ENCODE measurements at places on chromosomes 2 and 18. TPM values are rescaled to one million over a fixed set of nuclear protein-coding genes. Genes with fewer than 3 reads are reported as not detected.

DNA sequence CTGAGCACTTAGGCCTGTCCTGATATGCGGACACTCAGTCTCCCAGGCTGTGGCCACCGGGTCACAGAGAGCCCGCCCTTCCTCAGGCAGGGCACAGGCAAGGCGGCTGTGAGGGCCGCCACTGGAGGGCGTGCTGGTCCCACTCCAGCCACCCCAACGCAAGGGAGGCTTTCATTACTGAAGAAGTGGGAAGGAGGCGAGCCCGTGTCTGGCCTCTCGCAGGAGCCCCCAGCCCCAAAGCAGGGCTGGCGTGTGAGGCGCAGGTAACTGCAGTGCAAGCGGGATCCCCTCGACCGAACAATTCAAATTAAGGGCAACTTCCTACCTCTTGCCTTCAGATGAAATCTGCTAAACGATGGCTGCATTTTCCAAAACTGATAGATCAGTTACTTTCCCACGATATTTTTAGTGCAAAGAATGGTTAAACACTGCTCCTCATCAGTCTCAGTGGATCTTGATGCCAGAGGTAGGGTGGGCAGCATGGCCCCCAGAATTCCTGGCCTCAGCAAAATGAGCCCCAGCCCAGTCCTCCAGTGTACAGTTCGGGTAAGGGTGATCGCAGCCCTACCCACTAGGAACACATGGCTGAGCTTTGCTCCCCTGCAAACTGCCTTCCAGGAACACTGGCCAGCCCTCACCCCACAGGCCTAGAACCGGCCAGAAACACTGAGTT, 97.2 kb downstream of the SEPTIN10 start:
- peaks cover 11% of the 10 kb centered on the region for H3K27me3 ChIP-seq
- no peaks in the 10 kb centered on the region for H3K36me3 ChIP-seq
- peaks cover 20% of the 10 kb centered on the region for H3K4me1 ChIP-seq
- H3K27ac ChIP-seq = no peak overlapping the region
- H3K4me3 ChIP-seq = no peak overlapping the region

DNA sequence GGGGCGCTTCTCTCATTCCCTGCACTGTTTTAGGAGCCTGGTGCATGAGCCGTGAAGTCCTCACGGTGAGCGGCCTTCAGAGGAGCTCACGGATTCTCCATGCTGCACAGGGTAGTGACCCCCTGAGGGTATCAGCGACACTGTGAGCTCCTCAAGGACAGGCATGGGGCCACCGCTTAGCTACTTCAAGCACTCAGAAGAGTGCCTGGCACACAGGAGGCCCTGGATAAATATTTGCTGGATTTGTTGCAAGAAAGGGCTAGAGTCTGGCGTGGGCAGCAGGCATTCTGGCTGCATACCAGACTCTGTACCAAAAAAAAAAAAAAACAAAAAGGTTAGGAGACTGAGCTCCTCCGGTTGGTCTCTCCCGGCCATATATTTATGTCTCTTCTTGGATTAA, 5.7 kb upstream of the MBP start:
- H3K4me1 ChIP-seq = peaks cover 54% of the 10 kb centered on the region
- peaks cover 22% of the 10 kb centered on the region for H3K36me3 ChIP-seq
- no peaks in the 10 kb centered on the region for H3K27me3 ChIP-seq
- H3K27ac ChIP-seq = no peak overlapping the region
- H3K4me3 ChIP-seq = no peak overlapping the region

DNA sequence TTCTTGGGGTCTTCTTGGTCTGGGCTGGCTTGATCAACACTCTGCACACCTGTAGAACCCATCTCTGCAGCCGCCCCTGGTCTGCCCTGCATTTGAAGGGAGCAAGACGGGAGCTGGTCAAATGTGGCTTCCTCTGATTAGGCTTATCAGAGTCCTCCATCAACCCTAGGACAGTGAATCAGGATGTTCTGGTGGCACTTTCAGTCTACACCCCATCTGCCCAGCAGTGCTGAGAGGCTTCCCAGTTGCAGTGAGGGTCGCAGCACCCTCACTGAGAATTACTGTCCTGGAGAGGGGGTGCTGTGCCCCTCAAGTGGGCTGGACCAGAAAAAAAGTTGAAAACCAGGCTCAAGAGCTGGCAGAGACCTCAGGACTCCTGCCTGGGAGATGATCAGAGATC, 152.9 kb downstream of the DYSF start:
- H3K27ac ChIP-seq = no peak overlapping the region
- no peaks in the 10 kb centered on the region for H3K27me3 ChIP-seq
- H3K4me1 ChIP-seq = peaks cover 33% of the 10 kb centered on the region
- H3K4me3 ChIP-seq = no peak overlapping the region

DNA sequence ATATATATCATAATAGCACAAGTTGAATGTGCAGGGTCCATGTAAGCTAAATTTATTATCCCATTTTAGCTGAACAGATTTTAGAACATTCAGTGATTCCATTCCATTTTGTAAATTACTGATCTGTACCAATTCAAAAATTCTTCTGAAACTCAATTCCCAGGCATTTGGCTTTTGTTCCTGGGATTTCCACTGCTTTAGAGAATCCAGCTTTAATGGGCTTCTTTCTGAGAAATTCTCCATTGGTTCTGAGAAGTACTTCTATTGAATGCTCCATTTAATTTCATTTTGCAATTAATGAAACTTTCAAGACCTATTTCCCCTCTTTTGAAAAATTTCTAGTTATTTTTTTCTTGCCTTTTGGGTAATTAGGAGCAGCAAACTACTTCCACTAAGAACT, 36.8 kb downstream of the BCL2 start:
- no peak overlapping the region for H3K27ac ChIP-seq
- DNase-seq = no peak
- peaks cover 56% of the 10 kb centered on the region for H3K36me3 ChIP-seq
- H3K4me1 ChIP-seq = peaks cover 68% of the 10 kb centered on the region

- H3K27me3 ChIP-seq = peaks cover 6% of the 10 kb centered on the region
- no peak overlapping the region for H3K4me3 ChIP-seq
- DNase-seq = no peak
- H3K36me3 ChIP-seq = no peaks in the 10 kb centered on the region
- no peaks in the 10 kb centered on the region for H3K4me1 ChIP-seq
These were observed 24.8 kb downstream of the KCNK3 start for GRCh38 chr2:26717362-26717761.

- no peak overlapping the region for H3K27ac ChIP-seq
- no peaks in the 10 kb centered on the region for H3K27me3 ChIP-seq
- H3K36me3 ChIP-seq = peaks cover 5% of the 10 kb centered on the region
- H3K4me3 ChIP-seq = no peak overlapping the region
- H3K4me1 ChIP-seq = no peaks in the 10 kb centered on the region
- DNase-seq = no peak
These were observed 459 bp upstream of the ESPNL start for GRCh38 chr2:238099714-238100048.

- H3K27me3 ChIP-seq = peaks cover 34% of the 10 kb centered on the region
- H3K4me1 ChIP-seq = no peaks in the 10 kb centered on the region
- no peaks in the 10 kb centered on the region for H3K36me3 ChIP-seq
- no peak overlapping the region for H3K27ac ChIP-seq
- DNase-seq = no peak
These were observed 161.0 kb downstream of the RAPGEF4 start for GRCh38 chr2:172896661-172897081.

DNA sequence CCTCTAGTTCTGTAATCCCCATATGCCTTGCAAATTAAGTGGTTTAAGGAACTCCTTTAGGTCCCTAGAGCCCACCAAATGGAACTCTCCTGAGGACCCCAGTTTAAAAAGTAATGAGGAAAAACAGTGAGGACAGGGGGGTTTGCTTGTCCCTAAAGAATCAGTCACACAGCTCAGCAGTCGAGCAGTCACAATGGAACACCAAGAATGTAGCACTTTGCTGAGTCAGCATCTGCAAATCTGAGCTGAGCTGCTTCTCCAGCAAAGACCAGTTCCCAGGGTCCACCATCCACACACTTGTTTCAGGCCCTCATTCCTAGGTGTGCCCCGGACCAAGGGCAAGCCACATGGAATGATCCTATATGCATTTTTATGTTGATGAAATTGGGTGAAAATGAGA, 46.2 kb upstream of the NEDD4L start:
- peaks cover 14% of the 10 kb centered on the region for H3K27me3 ChIP-seq
- no peak overlapping the region for H3K27ac ChIP-seq
- DNase-seq = no peak

DNA sequence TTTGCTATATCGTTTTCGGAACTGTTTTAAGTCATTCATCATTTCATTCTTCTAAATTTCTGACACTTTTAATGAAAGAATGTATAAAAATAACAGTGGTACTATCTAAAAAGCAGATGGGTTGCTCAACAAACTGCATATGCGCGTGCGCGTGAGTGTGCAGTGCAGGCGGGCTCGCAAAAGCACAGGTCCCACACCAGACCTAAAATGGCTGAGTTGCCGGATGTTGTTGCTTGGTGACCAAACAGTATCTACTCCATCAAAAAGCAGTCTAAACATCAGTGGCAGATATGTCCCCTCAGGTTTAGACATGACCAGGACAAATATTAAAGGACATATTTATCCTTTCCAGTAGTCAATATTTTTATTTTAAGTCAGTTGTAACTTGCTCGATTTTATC, 5.1 kb downstream of the NOL4 start:
- no peak overlapping the region for H3K27ac ChIP-seq
- H3K4me1 ChIP-seq = no peaks in the 10 kb centered on the region
- no peak overlapping the region for H3K4me3 ChIP-seq
- DNase-seq = no peak
- peaks cover 2% of the 10 kb centered on the region for H3K36me3 ChIP-seq

RGPD3 gene
- total RNA-seq = not detected

CNTNAP5 gene
- not detected for total RNA-seq

DPYSL5 gene
- not detected for total RNA-seq

TAF1B gene
- 31.2 TPM for total RNA-seq

NT5C1B gene
- not detected for total RNA-seq

GAL3ST2 gene
- total RNA-seq = 0.20 TPM

TRIM43 gene
- not detected for total RNA-seq
